ENCODE measurements at places on chromosomes 12 and 14. TPM values are rescaled to one million over a fixed set of nuclear protein-coding genes. Genes with fewer than 3 reads are reported as not detected.
A peak's percentile ranks its signal among the peaks of the same experiment; 100 is the strongest.

SCNN1A gene
- total RNA-seq, result not detected

MMP14 gene
- 20.4 TPM for total RNA-seq

KCNJ8 gene
- total RNA-seq, result 47.4 TPM

CIT gene
- total RNA-seq, result 2.6 TPM

ACOT4 gene
- 1.0 TPM for total RNA-seq

DNA sequence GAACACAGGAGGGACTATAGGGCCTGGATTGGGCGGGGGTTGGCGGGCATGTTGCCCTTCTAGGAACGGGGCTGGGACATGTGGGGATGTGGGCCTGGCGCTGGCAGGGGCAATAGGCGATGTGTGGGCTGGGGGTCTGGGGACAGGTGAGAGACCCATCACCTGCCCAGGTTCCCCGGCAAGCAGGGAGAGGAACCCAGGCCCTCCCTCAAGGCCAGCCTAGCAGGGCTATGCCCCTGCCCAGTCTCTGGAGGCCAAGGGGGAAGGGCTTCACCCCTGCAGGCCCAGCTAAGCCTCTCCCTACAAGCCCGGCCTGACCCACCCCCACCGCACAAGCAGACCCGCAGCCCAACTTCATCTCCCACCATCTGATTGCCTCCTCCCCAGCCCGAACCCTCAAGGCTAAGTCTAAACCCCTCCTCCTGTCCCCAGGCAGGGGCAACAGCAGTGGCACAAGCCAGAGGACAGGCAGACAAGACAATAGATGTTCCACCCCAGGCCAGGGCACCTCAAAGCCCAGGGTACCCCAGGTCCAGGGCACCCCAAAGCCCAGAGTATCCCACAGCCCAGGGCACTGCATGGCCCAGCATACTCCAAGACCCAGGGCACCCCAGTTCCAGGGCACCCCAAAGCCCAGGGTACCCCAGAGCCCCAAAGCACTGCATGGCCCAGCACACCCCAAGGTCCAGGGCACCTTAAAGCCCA lies 6.5 kb downstream of the JAG2 start:
- DNase-seq, result no peak

- no peak for DNase-seq
These were observed 108.7 kb upstream of the PRICKLE1 start for GRCh38 chr12:42698213-42698612.

- DNase-seq, result no peak
These were observed 77.4 kb upstream of the SLC8A3 start for GRCh38 chr14:70266157-70266556.

- DNase-seq, result no peak
These were observed 376.7 kb downstream of the PDZRN4 start for GRCh38 chr12:41564816-41565215.

DNA sequence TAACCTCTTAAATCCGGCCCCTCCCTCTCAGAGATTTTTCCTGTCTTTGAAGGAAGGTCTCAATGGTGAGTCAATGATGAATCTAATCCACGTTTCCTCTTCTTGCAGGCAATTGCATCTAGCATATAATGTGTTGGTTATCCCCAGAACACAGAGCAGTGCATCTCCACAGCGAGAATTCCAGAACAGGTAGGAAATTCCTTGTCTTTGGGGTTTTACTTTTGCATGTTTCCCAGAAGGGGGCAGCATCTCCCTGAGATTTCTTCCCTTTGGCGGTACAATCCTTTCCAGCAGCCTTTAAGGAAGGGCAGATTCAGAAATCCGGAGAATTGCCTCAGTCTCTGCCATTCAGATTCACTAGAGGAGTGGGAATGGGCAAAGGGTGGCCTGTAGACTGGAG lies 128.0 kb downstream of the KCNA5 start:
- DNase-seq, result peak; percentile 13

DNA sequence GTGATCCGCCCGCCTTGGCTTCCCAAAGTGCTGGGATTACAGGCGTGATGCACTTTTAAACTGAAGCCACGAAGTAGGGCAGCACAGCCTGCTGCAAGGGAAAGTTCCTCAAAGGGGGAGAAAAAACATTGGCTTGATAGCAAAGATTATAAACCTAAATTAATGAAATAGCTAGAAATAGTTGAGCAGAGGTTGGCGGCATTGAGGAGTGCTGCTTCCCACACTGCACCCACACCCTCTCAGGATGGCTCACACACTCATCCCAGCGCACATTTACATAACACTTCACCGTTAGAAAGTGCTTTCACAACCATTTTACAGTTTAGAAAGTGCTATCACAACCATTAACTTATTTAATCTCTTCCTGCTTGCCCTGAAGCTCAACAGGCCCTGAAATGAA lies 44.4 kb upstream of the TCL1A start:
- DNase-seq, result no peak

GRCh38 chr12:95184121-95184520 lies 33.1 kb downstream of the FGD6 start:
- DNase-seq, result no peak

DNA sequence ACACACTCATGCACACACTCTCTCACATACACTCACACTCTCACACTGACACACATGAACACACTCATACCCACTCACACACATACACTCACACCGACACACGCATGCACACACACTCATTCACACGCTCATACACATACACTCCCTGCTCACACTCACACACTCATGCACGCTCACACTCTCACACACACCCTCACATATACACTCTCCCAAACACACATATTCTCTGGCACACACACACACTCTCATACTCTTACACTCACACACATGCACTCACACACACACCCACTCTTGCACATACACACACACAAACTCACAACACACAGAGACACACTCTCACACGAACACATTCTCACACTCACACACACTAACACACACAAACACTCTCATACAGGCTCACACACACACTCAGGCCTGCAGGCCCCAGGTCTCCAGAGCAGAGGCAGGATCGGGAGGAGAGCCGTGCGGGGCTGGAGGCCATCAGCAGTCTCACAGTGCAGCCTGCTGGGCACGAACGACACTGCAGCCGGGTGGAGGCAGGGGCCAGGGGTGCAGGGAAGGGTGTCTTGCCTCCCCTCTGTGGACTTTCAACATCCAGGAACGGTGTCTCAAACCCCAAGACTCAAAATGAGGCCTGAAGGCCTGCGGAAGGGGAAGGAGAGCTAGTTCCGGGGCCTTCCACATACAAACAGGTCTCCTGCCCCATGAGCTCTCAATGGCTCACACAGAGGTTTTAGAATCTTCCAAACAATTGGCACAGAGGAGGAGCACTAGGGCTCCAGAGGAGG lies 148.7 kb downstream of the ANO2 start:
- DNase-seq, result peak; percentile 35

DNA sequence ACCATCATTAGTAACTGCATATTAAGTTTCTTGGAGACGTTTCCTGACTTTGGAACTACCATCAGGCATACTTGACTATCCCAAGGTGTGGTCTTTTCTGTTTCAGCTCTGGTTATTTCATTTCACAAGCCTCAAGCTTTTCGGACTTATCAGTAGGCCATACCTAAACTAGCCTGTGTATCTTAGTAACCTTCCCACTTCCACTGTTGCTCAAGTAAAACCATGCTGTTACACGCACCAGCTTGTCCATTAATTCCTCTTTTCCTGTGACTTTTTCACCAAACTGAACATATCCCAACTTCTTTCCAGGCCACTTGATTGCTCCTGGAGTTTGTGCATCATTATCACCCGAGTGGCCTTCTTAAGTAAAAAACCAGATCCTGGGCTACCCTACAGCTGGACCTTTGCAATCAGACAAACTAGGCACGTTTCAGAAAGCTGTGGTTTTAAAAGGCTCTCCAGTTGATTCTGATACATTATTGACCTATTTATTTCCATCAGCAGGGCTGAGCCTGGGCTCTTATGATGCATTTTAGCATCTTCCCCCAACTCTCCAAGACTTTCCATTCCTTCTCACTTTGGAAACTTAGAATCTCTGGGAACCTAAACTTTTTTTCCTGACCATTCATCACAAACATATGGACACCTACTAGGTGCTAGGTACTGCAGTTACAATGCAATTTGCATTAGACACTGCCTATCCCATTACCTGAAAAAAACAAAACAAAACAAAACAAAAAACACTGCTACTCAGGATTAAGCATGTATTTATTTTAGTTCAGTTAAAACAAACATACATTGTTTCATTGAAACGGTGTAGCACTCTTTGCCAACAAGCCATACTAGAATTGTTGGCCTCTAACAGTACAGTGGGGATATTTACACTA lies 14.9 kb downstream of the SLC38A2 start:
- no peak for DNase-seq

- peak; percentile 55 for DNase-seq
These were observed 747 bp downstream of the HSPB8 start for GRCh38 chr12:119179335-119180021.

- no peak for DNase-seq
These were observed 17.4 kb upstream of the DRAM1 start for GRCh38 chr12:101859664-101860607.

- DNase-seq, result no peak
These were observed 384.5 kb upstream of the DDHD1 start for GRCh38 chr14:53537422-53538315.

GRCh38 chr14:87975636-87976035 lies 17.3 kb downstream of the GALC start:
- no peak for DNase-seq

DNA sequence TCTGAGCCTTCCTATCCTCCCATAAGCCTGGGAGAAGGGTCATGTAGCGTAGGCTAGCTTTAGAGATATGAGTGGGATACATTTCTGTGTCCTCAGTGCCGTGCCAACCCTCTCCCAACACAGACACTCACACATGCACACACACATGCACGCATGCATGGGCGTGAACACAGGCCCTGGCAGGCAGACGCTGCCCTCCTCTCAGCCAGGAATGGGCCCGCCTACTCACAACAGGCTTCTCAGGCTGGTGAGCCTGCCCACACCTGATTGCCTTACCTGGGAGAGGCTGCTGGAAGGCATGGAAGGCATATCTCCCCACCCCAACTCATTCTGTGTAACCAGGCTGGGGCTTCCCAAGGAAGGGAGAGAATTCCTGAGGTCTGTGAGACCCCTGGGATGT lies 12.8 kb upstream of the ACVR1B start:
- DNase-seq, result no peak

- peak; percentile 51 for DNase-seq
These were observed 35.5 kb upstream of the TSPAN9 start for GRCh38 chr12:3041558-3042164.

- no peak for DNase-seq
These were observed 76.5 kb downstream of the FERMT2 start for GRCh38 chr14:52874389-52874788.

DNA sequence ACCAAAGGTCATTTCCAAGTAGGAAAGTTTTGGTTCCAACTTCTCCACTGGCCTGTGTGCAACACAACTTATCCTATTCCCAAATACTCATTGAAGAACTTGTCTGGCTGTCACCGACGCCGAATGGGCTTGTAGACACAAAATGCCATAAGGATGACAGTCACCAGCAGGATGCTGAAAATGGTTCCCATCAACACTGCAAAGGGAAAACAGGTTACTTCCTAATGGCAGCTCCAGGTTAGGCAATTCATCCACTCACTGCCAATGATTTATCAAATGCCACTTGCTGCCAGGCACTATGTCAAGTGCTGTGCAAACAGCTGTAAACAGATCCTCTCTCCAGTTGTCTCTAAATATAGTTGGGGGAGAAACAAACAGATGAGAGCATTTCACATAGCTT lies 6.1 kb downstream of the C12orf76 start:
- DNase-seq, result peak; percentile 50

DNA sequence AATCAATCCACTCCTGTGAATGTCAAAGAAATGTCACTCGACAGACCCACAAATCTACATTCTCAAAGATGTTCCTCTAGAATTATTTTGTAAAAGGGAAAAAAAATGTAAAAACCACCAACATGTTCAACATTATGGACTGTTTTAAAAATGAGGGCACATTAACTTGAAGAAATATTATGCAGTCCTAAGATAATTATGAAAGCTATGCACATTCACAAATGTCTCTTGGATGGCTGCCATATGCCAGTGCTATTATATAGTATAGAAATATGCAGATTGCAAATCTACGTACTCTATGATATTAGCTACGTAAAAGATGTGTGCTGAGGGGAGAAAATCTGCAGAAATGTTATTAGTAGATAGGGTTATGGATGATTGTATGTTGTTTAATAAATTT lies 334.2 kb downstream of the BMP4 start:
- no peak for DNase-seq

DNA sequence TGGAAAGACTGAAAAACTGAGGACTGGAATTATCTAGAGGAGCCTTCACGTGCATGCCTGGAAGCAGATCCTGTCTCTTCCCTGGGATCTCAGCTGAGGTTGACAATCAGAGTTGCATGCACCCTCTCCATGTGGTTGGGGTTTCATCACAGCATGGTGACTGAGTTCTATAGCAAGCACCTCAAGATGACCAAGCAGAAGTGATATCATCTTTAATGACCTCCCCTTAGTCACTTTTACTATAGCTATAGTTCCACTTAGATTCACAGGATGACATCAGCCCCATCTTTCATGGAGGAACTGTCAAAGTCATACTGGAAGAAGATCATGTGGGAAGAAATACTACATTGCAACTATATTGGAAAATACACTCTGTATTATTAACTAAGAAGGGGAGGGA lies 105.8 kb upstream of the ATXN7L3B start:
- no peak for DNase-seq

DNA sequence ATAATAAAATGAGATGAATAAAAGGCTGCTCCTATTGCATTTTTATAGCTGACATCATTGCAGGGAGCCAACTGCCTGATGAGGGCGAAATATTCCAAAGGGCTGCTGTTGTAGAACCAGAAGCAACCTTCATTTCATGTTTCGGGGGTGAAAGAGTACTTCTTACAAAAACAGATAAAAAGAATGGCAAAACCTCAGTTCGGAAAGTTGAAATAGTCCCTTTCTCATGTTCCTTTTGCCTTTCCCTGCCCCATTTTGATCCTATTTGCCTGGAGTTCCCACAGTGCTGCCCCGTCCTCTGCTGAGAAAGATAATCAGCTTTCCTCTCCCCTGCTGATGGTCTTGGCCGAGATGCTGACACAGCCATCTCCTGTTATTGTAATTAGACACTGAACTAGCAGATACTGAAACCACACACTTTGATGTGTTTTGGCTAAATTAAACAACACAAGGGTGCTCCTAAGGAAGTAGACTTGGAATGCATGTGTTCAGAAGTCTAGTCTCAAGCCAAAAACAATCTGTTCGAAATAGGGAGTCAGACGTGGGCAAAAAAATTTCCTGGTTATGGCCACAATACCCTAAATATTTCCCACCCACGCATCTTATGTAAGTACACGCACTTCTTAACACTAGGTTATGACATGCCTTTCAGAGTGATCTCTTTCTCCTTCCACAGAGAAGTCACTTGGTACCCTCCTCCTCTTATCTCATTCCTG lies 117.2 kb downstream of the PPM1H start:
- DNase-seq, result peak; percentile 40

DNA sequence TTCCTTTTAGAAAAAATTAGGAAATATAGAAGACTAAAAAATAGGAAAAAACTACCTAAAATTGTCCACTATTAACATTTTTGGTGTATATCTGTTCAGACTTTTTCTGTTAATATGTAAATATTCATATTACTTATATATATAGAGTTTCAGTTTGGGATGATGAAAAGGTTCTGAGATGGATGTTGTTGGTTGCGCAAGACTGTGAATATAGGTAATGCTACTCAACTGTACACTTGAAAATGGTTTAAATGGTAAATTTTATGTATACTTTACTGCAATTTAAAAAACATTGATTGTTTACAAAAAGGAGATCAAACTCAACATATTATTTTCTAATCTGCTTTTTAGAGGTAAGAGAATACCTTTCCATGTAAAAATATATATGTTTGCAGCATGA lies 200.9 kb downstream of the RAD51B start:
- DNase-seq, result no peak
